ENCODE measurements at places on chromosomes 6 and 20.

DNA sequence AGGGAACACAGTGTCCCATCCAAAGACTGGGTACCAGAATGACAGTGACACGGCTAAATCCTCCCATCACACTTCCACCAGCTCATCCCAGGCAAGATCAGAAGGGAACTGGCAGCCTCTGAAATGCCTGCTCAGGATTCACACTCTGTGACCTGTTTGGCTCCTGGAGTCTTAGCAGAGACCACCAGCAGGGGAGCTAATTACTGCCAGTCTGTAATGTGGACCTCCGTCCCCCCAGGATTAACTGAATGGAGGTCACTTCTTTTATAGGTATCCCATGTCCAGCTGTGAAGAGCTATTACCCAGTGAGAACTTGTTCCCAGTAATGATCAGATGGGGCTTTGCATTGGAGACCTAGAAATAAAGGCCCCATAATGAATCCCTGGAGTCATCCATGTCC, 45.2 kb downstream of the DEFB114 start:
- DNase-seq, result no peak

DNA sequence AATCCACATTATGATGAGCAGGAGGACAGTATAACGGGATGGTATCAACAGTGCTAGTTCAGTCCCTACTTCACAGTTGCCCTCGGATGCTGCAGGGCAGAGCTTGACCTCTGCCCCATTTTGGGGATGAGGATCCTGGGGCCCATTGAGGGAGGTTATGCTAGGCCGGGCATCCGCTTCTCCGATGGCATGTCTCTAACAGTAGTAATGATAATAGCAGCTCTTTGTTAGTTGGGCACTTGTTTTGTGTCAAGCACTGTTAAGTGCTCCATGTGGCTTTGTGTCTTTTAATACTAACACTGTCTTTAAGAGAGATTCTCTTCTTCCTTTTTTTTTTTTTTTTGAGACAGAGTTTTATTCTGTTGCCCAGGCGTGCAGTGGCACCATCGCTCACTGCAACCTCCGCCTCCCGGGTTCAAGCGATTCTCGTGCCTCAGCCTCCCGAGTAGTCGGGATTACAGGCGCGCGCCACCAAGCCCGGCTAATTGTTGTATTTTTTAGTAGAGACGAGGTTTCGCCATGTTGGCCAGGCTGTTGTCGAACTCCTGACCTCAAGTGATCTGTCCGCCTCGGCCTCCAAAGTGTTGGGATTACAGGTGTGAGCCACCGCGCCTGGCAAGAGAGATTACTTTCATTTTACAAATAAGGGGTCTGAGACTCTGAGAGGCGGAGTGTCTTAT, 1.1 kb downstream of the MAPRE1 start:
- DNase-seq, result no peak

- DNase-seq, result no peak
These were observed 6.5 kb downstream of the PXDC1 start for GRCh38 chr6:3744901-3745470.

GRCh38 chr6:138215093-138215782, 3.1 kb downstream of the PBOV1 start:
- no peak for DNase-seq

DNA sequence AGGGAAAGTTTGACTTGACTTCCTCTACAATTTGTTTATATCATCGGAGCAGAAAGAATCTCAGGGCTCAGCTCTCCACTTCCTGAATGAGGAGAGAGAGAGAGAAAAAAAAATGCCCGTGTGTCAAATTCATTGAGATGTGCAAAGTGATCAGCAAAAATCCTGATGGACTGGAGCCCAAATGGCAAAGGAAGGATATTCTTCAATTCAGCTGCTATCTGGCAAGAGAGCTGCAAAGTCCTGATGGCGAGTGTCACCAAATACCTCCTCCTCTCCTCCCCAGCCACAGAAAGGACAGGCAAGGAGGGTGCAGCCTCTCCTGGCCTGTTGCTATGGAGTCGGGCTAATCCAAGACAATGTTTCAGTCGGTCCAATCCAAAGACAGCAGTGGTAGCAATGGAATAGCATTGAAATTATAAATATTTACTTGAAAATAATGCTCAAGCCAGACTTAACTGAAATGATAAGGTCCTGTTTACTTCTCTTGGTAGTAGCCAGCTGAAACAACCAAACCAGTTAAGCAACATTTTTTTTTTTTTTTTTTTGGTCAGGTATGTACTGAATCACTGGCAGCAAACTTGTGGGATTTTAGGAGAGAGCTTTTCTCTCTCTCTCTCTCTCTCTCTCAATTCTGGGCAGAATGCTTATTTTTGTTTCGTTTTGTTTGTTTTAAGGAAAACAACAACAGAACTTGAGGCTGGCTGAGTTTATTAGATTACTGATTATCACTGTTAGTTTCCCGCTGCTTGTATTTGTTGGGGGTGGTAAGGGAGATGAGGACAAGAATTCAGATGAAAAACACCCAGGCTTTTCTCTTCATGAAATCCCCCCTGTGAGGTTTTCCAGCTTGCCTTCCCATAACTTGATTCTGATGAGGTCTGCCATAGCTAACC, 204.2 kb downstream of the BCAS1 start:
- DNase-seq, result no peak

- no peak for DNase-seq
These were observed 29.5 kb downstream of the CDYL start for GRCh38 chr6:4805553-4806336.

DNA sequence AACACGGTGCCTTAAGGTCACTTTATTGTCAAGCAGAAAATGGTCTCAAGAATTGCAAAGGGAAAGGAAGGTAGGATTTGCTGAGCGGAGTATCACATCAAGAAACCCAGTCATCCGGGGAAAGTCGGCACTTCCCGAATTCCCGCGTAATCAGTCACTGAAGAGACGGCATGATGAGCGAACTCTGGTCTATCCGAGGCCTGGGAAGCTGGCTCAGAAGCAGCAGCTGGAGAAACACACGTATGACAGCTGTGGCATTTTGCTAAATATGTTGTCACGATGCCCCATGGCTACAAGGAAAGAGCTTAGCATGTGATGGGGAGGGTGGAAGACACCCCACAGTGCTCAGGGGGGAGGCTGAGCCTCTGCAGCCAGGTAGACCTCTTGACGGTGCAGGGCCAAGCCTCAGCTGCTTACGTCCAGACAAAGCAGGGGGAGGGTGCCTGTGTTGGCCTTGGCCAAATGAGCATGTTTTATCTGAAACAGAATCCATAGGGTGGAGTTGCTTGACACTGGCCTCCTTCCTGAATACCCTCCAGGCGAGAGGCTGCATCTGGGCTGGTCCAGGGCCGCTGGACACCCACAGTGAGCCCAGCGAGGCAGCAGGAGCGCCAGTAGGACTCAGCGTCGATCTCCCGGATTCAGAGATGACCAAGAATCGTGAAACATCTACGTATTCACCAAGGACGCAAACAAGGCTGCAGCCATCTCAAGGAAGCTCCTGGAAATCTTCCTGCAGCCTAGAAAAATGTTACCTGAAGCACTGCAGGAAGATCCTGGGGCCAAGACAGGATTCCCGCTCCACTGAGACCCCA, 118.8 kb upstream of the AFDN start:
- no peak for DNase-seq

GRCh38 chr6:21665392-21666200, 72.0 kb downstream of the SOX4 start:
- no peak for DNase-seq

DNA sequence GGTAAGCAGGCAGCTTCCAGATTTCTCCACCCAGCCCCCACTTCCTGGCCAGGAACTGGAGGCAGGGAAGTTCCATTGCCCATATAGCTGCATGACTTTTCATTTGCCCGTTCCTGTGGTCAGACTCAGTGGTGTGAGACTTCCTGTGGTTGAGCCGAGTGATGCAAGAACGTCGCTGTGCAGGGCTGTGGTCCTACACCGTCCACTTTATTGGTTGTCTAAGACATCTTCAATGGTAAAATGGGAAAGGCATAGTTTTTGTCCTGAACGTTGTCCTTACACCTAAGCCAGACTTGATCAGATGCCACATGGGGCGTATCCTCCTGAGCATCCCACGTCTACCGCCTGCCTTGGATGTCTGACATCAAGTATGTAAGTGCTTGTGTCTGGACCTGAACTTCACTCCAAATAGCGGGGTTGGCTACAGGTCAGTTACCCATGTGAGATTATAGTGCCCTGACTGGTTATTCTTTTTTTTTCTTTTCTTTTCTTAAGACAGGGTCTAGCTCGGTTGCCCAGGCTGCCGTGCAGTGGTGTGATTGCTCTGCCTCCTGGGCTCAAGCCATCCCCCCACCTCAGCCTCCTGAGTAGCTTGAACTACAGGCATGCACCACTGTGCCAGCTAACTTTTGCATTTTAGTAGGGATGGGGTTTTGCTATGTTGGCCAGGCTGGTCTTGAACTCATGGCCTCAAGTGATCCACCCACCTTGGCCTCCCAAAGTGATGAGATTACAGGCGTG, 25.9 kb upstream of the GTSF1L start:
- DNase-seq, result no peak

- DNase-seq, result no peak
These were observed at the start of gene PROCR for GRCh38 chr20:35171753-35172433. TSS of gene PROCR (plus strand) at chr20:35172072. CDS start at chr20:35172155, 83 bp downstream.

DNA sequence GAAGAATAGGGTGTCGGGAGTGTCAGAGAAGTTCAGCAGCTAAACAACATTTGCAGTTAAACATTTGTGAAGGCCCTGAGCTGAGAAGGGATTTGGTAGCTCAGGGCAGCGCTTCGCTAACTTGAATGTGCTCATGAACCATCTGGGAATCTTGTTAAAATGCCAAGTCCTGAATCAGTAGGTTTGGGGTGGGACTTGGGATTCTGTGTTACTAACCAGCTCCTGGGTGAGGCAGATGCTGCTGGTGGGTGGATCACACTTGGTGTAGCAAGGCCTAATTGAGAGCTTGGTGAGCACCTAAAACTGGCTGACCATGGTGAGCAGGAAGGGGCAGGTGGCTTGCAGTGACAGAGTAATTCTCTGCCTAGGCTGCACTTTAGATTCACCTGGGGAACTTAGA, 5.9 kb downstream of the PTPRA start:
- DNase-seq, result no peak

GRCh38 chr6:113591896-113592827, 265.0 kb upstream of the MARCKS start:
- DNase-seq, result no peak

DNA sequence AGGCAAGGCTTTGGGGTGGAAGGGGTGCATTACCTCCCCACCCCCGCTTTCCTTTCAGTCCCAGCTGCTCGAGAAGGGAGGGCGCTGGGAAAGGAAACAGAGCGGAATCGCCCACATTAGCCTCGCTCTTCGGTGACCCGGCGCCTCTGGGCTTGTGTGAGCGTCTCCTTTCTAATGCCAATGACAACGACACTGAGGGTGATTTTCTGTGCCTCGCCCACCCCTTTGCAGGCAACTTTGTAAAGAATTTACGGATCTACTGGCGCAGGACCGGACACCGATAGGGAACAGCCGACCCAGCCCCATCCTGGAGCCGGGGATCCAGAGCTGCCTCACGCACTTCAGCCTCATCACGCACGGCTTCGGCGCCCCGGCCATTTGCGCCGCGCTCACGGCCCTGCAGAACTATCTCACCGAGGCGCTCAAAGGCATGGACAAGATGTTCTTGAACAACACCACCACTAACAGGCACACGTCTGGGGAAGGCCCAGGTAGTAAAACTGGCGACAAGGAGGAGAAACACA, 24.3 kb downstream of the TFAP2B start:
- DNase-seq, result no peak

- DNase-seq, result no peak
These were observed 12.4 kb upstream of the NPBWR2 start for GRCh38 chr20:64119681-64120341.

DNA sequence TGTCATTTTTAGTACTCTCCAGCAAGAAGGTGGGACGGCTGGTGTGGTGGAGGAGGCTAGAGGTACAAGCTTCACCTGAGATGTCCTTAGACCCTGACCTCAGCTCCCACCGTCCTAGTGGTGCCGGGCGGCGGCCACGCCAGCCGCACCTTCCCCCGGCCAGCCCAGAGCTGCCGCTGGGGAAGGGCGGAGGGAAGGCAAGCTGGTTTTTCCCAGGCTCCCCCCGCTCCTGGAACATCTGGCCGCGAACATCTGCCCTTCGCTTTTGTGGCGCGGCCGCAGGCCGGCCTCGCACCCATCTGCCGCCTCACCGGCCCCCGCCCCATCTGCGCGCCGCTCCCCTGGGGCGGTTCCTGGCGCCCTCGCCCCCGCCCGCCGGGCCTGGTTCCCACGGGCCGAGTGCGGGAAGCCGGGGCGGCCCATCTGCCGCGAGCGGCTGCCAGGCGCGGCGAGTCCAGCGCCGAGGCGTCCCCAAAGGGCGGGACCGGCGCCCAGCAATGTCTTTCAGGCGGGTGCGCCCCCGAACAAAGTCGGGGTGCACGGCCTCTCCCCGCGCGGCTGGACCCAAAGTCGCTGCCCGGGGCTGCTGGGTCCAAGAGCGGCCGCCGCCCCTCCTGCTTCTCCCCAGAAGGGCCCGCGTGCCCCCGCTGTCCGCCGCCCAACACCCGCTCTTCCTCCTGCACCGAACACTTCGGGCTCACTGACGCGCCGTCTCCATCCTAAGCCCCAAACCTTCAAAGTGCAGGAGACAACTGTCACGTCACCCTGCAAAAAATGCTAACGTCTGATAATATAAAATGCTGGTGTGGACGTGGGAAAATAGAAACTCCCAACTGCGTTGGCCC, 17.3 kb upstream of the ID1 start:
- no peak for DNase-seq

DNA sequence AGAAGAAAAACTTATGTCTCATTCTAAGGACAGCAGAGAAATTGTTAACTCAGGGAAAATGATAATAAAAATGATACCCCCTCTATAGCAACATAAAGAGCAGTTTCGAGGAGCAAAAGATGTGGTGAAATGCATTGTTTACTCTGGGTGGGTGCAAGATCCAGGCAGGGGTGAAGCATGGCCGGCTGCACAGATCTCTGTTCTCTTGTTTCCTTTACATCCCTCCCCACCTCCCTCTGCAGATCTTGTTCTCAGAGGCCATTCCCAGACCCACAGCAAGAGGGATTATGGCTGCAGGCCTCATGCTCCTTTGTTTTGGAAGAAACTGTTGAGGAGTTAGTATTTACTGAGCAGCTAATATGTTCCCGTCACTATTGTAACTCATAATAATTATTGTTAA, 1.8 kb downstream of the BTN3A1 start:
- DNase-seq, result no peak

GRCh38 chr6:79335133-79335674, 100.7 kb upstream of the HMGN3 start:
- DNase-seq, result no peak

DNA sequence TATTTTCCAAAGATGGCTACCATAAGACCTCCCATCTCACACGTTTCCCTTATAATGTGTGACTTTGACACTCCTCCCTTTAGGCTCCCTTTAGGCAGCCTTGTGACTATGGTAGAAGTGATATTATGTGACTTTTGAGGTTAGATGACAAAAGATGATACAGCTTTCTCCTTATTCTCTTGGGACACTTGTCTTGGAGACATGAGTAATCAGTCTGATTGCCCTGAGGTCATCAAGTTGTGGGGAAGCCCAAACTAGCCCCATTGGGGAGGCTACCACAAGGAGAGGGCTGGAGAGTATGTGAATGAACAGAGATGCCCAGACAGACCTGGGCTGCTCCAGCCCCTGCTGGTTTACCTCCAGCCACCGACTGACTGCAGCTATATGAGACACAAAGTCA, 10.6 kb upstream of the DLK2 start:
- no peak for DNase-seq
